ENCODE measurements at places on chromosomes 4 and X.

- no peak for DNase-seq
Observed at GRCh38 chrX:133005042-133005441, 46.6 kb upstream of the HS6ST2 start.

DNA sequence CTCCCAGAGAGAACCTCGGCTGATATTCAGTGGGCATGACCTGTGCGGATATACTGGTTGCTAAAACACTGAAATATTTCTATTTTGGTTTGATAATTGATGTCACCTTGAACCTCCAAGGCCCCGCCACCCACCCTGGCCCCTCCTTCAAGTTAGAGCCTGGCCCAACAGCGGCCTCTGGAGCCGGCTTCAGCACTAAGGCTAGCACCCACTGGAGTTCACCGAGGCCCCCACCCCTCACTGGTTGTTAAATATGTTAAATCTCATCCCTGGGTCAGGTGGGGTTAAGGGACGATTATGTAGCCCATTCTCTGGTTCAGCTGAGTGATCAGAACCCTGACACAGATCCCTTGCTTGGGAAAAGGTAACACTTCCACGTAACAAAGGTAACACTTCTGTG is 24.3 kb downstream of the SEL1L3 start:
- DNase-seq, result no peak

DNA sequence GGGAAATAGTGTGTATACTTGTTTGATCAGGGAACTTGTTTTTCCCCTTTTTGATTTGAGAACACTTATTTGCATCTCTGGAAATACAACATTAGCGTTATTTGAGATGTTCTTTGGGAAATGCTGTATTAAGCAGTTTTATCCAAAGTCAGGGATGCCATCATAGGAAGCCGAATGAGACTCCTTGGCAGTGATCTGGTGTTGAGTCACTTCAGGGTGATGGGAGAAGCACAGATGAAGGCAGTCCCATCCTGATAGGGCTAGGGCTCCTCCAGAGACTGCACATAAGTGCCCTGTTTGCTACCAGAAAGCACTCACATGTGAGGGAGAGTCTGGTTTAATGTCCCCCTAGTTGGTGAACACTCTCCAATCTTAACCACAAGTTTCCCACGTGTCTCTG is 62.3 kb downstream of the IL1RAPL1 start:
- no peak for DNase-seq

GRCh38 chr4:2745981-2746806 is 9.9 kb downstream of the TNIP2 start:
- peak; percentile 85 for DNase-seq

GRCh38 chr4:78069859-78070258 is 12.7 kb downstream of the FRAS1 start:
- DNase-seq, result no peak

GRCh38 chrX:1140236-1140681 is 72.2 kb downstream of the CRLF2 start:
- DNase-seq, result no peak

DNA sequence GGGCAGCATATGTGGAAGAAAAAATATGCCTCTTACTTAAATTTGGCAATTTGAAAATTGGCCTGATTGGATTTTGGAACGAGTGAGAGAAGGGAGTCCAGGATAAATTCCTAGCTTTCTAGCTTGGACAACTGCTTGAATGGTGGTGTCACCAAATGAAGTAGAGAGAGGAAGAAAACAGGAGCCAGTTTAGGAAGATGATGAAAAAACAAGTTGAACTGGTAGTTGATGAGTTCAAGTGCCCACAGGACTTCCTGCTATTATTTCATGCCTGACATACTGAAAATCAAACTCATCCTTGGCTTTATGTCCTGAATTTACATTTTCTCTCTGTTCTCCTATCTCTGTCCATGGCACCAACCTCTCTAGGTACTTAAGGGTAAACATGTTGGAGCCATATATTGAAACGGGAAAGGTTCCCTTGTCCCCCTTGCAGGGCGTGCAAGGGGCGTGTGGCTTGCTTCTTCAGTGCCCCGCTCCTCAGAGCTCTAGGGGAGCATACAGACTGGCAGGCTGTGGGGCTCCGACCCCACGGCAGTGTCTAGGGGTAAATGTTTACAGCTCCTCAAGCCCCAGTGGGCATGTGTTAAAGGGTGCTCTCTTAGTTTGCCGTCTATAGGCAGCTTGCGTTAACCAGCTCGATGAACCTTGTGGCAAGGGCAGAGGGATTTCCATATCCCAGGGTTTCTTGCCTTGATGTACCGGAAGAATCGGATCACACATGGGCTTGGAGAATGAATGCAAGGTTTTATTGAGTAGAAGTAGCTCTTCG is 250.7 kb upstream of the PGRMC2 start:
- no peak for DNase-seq

GRCh38 chrX:7269991-7270390 is 122.0 kb upstream of the PUDP start:
- DNase-seq, result no peak

DNA sequence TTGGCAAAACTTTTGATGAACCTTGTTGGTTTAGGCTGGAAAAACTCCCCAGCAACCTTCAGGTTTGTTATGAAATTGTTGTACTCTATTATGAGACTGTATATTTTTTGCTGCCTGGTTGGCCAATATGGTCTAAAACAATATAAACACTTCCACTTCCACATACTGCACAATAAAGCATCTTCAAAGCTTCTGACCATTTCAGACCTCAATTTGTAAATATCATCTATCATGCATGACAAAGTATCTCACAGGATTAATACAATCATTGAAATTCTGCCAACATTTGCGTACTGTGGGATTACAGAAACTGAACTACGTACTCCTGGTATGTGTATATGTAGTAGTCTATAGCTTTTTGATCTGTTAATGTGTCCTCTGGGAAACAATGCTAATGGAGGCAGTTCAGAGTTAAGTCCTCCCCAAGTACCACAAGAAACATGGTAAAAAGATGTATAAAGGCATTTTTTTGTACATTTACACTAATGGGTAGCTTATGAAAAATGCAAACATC is 40.4 kb downstream of the GPC4 start:
- DNase-seq, result no peak

GRCh38 chr4:102593147-102593546 is 92.0 kb downstream of the NFKB1 start:
- no peak for DNase-seq

DNA sequence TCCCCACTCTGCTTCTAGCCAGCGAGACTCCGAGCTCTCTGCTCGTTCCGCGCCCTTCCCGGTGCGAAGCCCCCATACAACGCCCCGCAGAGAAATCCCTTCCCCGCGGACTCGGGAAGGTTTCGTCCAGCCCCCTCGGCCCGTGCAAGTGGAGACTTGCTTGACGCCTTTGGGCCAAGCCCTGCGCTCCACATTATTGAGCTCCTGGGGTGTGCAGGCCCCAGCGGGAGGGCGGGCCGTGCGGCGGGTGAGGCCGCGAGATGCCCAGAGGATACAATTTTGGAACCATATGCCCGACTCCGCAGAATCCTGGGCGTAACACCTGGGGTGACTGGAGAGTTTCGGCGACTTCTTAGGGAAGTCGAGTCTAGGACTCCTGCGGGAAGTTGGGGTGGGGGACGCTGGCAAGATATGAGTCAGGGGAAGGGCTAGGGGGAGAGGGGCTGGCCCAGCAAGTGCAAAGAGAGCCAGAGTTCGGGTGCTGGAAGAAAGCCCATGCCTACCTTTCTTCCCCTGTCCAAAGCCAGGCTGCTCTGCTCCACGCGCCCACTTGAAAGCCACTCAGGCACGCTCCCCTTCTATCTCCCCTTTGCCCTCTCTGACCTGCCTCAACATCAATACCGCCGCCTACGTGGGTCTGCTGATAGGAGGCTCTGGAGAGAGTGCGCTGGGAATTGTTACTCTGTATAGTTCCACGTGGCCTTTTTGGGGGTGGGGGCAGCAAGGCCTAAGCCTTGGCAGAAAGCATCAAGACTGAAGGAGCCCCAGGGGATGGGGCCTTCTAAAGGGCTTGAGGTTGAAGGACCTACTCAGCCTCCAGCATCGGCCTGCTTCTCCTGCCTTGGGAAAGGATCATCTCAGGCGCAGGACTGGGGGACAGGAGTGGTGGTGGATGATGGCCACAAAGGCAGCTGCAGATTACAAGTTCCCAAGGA is 1.2 kb upstream of the ELF4 start:
- no peak for DNase-seq

- no peak for DNase-seq
Observed at GRCh38 chrX:40314070-40314469, 216.3 kb upstream of the BCOR start.

GRCh38 chr4:81257021-81257420 is 42.0 kb upstream of the PRKG2 start:
- no peak for DNase-seq

DNA sequence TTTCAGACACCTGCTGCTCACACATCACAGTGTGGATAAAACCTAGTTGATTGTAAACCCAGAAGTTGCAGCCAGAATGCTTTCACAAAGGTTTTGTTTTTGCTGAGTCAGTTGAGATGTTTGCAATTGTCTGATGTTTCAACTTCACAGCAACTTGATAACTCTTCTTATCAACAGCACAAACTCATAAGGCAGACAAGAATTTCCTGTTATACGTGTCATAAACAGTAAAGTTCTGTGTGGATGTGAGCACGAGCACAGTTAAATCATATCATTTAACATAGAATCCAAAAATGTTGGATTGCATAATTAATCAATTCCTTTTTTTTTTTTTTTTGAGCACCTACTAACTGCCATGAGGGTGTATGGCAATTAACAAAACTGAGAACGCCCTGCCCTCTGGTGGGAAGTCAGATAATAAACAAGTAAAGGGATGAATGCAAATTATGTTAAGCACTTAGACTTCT is 512.2 kb downstream of the PDHA2 start:
- DNase-seq, result no peak

DNA sequence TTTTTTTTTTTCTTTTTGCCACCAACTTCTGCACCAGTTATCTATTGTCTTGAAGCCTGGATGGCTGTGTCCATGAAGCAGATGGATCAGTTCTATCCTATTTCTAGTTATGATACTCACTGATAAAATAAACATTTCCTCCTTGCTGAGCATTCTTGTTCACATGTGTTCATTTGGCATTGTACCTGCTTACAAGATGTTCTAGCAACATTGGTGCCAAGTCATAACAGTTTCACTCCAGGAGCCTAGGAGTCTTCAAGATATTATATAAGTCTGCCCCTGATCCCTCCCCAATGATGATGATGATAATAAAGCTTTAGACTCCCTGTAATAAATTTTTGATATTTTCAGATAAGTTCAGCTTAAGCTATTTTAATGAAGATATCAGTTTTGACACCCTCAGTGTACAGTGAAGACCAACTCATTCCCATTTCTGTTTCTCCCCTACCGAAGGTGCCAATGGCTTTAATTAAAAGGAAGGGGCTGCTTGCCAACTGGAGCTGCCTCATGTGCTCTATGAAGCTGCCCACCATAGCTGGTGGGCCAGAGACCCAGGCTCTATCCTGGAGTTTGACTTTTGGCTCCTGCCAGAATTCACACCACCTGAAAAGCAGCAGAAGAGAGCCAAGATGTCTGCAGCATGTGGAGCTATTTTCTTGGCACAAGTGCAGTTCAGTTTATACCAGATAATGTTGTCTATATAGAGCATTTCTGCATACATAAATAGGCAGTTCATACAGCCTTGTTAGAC is 265.4 kb upstream of the TET2 start:
- no peak for DNase-seq

DNA sequence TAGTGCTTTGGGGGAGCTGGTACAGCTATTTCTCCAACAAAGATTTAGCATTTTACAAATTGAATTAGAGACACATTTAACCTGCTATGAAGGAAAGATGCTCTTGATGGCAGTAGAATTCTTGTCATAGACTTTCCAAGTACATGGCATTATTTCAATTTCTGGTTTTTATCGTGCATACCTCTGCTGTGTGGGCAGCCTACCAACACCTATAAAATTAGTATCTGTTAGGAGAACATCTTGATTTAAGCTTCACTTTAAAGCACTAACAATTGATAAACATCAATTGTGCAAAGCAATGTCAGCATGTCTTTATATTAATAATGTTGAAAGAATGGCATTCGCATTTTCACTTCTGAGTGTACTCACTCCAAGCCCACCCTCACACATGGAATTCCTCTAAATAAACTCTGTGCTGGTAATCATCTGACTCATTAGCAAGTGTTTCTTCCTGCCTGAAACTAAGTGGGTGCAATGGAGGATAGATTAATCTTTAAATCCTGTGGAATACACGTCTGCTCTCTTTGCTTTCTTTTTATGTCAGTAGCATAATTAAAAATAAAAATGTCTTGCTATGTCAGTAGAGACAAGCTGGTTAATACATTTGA is 279.8 kb upstream of the MAGEB18 start:
- no peak for DNase-seq

DNA sequence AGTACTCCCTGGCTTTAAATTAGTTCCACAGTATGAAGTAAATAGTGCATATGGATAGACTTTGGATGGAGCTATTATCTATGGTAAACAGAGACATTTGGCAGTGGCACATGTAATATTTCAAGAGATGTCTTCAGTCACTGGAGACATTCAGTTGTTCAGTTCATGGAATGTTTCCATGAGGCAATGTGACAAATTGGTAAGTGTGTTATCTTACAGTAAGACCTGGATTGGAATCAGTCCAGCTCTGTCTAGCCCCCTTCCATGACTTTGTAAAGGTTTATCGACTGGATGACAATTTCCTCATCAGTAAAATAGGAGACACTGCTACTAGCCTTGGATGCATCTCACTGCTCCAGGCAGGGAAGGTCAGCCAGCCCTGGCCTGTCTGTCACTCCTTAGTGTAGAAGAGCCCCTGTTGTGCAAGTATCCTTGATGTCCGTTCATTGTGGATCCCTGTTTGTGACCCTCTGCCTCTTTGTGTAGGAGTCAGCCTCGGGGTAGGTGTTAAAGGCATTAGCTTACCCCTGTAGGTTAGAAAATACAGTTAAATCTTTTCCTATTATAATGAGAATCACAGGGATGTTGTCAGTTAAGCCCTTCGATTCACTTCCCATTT is 335.9 kb downstream of the ANK2 start:
- no peak for DNase-seq

DNA sequence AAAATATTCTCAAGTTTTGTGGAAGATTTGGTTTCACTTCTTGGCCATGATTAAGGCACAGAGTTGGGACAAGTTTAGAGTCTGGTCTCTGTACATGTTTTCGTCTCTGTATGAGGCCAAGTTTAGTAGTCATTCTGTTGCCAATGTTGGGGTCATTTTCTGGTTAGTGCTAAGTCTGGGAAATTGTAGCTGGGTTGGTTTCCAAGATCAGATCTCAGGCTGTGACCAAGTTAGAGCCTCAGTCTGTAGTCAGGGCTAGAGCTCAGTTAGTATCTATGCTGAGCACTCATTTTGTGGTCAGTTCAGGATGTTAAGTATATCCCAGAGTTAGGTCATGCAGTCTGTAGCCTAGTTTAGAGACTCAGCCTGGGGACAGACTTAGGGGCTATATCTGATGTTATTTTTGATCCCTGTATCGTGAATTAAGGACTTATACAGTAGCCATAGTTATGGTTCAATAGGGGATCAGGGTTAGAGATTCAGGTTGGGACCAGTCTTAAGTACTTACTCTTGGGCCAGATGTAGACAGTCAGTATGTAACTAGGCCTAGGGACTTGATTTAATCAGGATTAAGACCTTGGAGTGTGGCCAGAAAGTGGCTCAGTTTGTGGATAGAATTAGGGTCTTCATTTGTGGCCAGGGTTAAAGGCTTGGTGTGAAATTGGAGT is 6.6 kb upstream of the ENOX2 start:
- DNase-seq, result no peak

GRCh38 chrX:118207831-118208453 is 91.3 kb upstream of the KLHL13 start:
- DNase-seq, result no peak

GRCh38 chrX:154037754-154038153 is 18.1 kb upstream of the IRAK1 start:
- no peak for DNase-seq

- DNase-seq, result no peak
Observed at GRCh38 chr4:40225497-40225896, 28.7 kb downstream of the RHOH start.

- DNase-seq, result no peak
Observed at GRCh38 chr4:3269105-3269927, 20.4 kb downstream of the MSANTD1 start.

All from CD4-positive, alpha-beta T cell treated with Interleukin-6 at 100 ng/mL for 8 hours (primary cell).